ENCODE measurements at places on chromosomes 13 and 19.

GRCh38 chr13:32857077-32857476 lies 159.1 kb upstream of the KL start:
- DNase-seq = no peak

GRCh38 chr13:109870696-109871370 lies 84.5 kb upstream of the IRS2 start:
- no peak for DNase-seq

GRCh38 chr19:1817553-1818179 lies 5.6 kb upstream of the ATP8B3 start:
- no peak for DNase-seq

DNA sequence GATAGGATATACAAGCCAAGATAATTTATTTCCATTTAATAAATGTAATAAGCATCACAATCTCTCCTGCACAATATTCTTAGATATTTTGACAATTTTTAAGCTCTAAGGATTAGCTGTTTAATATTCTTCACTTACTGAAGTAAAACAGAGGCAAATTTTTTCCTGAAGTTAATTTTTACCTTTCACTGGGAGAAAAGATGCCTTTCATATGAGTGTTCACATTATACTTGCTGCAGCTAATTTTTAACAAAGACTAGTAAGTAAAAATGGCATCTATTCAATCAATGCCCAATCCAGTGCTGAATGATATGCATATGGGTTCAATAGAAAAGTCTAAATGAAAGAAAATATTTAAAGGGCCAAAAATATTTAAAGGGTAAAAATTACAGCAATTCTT lies 377.2 kb upstream of the GPC6 start:
- no peak for DNase-seq

DNA sequence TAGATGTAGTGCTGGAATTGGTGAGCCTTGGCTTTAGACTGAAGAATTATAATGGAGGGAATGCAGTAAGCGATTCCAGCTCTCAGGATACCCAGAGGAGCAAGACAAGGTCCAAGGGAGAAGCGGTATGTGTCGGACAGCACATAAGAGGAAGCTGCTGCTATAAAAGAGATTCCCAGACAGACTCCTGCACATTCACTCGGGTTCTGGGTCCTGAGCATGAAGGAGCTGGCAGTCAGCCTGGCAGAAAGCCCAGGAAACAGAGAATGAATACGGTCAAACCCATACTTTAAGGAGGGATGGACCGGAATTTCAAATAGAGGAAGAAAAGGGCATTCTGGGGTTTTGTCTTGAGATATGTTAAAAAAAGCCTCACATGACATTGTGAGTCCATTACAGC lies 308.3 kb downstream of the DNAJC15 start:
- no peak for DNase-seq

DNA sequence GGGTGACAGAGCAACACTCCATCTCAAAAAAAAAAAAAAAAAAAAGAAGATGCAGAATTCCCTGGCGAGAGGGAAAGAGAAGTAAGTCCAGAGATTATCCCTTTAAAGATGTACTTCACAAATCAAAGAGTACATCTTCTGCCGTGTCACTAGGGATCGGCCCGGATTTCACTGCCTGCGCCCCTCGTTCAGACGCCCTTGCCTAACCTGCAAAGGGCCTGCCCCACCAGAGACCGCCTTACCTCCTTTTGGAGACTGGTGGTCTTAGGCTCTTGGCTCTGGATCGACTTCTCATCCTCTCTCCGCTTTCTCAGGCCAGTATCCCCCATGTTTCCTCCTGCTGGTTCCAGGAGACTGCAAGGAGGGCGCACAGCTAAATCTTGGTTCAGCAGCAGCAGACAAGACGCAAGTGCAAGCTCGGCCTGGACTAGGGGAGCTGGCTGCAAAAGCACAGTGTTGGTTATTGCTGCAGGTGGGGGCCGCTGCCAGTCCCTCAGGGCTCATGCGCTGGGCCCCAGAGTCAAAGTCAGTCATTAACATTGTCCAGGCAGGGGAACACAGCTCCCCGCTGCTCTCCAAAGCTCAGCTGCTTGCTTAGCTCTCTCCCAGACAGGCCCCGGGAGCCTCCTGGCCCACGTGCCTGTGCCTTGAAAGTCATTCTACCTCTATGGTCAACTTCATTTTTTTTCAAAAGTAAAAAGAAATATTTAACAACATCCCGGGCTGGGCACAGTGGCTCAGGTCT lies 1.2 kb downstream of the SLC7A9 start:
- DNase-seq = no peak

- no peak for DNase-seq
Measured at GRCh38 chr13:87944038-87944437, 272.9 kb downstream of the SLITRK5 start.

Data from SK-MEL-5 (cell line).